ENCODE measurements at places on chromosomes 11 and 22. TPM values are rescaled to one million over a fixed set of nuclear protein-coding genes. Genes with fewer than 3 reads are reported as not detected.

The MOV10L1 gene
- total RNA-seq, result 2.6 TPM

The TMEM123 gene
- total RNA-seq, result 72.1 TPM

The HSPB2 gene
- 2.6 TPM for total RNA-seq

The MICALL1 gene
- total RNA-seq, result 84.4 TPM

The BAIAP2L2 gene
- 0.32 TPM for total RNA-seq

Measured in hair follicle dermal papilla cell (primary cell).